Right ventricle myocardium superior (tissue), 1 donor: ENCODE measurements at places on chromosomes 16 and 17.

- DNase-seq = no peak
Observed at GRCh38 chr17:3693829-3694231, 2.1 kb downstream of the P2RX5 start.

DNA sequence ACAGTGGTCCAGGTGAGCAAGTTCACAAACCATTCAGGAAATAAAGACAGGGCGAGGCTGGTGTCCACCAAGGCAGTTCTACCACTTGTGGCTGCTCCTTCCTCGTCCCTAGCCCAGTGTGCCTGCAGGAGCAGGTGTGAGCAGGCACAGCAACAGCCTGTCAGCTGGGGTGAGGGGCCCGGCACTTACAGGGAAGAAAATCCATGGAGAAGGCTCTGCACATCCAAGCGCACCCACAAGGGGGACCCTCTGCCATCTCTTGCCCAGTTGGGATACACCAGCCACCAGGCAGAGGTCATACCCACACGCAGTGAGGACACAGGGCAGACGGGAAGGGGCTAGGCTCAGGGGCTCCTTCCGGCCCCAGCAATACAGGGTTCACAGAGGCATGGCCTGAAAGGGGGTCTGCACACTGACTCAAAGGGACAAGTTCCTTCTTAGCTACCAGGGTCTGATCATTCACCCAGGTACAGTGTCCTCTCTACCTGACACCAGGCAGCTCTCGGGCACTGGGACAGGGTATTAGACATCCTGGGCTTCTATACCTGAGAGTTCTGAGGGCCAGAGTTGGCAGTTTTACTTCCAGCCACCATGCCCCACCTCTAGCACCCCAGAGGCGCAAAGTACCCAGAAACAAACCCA is 27.0 kb downstream of the CDIP1 start:
- DNase-seq = peak; percentile 71

DNA sequence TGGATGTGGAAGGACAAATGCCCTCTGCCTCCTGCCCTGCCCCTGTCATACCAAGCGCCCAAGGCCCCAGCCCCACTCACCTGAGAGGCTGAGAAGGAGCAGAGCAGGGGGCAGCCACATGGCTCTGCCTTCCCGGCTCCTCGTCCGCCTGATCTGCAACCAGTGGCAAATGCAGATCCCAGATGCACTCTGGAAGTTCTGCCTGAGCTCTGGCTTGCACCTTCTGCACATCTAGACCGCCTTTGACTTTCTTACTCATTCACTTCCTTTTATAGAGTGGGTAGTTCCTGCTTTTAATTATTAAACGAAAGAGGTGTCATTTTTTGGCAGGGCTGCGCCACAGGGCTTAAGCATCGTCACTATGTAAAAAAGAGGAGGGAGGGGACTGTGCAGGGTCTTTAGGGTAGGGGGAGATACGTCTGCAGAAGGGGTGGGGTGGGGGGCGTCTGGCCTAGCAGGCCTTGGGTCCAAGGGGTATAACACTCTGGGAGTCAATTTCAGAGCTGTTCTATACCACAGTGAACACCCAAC is at the start of gene CD300LB:
Gene CD300LB, minus strand, starts transcription at position 245 of the 531 bp plus-strand sequence. Its CDS starts 125 bp downstream, at position 120.
- no peak for DNase-seq

DNA sequence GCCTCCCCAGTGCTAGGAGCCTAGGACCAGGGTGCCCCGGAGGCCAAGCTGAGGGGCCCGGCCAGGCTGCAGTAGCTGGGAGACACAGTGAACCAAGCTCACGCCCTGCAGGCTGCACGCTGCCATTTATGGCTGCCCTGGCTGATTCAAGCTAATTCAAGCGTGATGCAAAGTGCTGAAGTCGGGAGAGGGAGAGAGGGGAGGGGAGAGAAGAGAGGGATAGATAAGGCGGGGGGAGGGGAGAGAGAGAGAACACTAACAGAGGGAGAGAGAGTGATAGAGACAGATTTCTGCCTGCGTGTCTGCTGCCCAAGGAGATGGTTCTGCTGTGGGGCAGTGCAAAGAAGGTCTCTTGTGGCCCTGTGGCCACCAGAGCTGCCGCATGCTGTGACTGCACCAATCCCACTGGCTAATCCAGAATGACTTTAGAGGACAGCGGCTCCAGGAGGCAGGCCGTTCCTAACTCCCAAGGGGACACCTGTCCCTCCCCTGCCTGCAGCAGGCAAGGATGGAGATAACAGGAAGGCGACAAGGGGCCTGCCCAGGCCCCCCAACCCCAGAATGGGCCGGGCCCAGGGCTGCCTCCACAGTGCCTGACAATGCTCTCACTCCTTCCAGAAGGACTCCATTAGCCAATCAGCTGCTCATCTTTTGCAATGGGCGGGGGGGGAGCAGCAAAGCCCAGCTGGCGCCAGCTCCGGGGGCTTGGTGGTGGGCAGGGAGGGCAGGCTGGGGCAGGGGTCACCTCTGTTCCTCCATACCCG is 12.9 kb downstream of the MXRA7 start:
- peak; percentile 51 for DNase-seq

- DNase-seq = no peak
Observed at GRCh38 chr17:61967729-61968128, 39.9 kb upstream of the INTS2 start.

DNA sequence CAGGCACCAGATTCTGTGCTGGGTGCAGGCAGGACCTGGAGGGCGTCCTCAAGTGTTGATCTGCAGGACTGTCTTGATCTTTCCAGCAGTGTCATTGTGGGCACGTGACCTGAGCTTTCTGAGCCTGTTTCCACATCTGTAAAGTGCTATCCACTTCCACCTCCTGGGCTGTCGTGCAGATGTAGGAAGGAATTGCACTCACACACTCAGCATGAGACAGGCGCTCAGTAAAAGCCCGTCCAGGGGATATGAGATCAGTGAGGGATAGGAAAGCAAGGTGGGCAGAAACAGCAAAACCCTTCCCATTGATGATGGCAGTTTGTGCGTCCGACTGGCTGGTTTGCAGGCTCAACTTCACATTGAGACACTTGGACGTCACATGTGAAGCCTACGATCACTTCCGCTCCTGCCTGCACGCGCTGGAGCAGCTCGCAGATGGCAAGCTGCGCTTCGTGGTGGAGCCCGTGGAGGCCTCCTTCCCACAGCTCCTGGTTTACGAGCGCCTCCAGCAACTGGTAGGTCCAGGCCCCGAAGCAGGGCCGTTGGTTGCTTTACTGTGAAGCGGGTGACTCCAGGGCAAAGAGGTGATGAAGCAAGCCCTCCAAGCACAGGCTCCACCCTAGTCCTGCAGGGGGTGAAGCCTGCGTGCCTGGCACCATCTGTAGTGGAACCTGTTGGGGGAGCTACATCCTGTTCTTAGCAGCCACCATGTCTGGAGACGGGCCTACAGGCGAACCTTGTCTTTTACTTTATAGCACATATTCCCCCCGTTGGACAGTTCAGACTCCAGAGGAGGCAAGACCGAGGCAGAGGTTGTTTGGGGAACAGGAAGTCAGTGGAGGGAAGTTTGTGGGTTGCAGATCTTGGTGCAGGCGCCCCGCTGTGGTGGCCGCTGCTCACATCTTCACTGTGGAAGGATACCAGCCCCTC is 23.0 kb downstream of the METTL22 start:
- peak; percentile 72 for DNase-seq
